HuH-7 (cell line): ENCODE measurements at places on chromosomes 5 and 9.

DNA sequence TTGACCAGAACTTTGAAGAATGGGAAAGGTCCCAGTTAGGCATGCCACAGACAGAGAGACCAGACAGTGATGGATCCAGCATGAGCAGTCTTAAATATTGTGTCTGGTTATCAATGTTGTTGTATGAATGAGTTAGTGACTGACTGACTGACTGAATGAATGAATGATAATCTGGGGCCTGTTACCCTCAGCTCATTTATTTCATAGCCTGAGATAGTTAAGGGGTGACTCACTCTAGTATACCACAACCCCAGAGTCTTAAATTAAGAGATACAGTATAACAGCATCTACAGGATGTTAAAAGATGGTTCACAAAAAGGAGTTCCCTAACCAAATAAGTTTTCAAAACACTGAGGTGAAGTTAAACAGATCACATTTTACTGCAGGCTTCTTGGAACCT, 133.5 kb downstream of the SGCD start:
- no peak for DNase-seq

DNA sequence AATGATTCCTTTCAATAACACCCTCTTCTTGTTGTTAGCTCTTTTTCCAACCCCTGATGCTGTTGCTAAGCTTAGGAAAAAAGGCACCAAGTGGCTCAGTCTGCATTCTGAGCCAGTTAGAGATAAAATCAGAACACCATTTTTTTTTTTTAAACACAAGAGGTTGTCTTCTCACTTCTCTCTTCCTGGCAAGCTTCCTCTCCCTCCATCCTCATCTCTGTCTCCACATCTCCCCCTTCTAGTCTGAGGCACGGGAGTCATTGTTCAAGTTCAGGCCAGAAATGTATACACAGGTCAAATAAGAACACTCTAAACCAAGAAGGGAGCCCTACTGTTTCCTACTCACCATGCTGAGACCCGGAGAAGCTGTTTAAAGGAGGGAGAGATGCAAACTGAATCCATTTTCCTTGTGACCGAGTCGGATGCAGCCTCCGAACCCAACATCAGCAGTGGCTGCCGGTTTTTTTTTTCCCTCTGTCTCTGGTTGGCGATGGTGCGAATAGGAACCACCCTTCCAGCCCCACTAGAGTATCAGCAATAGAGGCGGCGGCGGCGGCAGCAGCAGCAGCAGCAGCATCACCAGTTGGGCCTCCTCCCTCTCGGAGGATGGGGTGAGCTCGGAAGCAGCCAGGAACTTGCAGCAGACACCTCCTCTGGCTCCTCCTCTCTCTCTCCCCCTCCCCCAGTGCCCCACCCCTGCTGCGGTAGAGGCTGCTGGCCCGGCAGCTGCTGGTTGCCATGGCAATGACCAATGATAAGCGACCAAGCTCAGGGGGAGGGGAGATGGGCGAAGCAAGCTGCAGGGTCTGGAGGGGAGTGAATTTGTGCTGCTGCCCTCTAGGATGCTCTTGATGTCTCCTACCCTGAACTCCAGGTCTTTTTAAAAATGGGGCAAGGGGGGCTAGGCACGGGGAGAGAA, at the start of gene JAKMIP2:
Gene JAKMIP2 (minus strand): TSS at position 619 of the 919 bp plus-strand sequence. CDS start 110,922 bp downstream, outside the sequence.
- peak; percentile 20 for DNase-seq

DNA sequence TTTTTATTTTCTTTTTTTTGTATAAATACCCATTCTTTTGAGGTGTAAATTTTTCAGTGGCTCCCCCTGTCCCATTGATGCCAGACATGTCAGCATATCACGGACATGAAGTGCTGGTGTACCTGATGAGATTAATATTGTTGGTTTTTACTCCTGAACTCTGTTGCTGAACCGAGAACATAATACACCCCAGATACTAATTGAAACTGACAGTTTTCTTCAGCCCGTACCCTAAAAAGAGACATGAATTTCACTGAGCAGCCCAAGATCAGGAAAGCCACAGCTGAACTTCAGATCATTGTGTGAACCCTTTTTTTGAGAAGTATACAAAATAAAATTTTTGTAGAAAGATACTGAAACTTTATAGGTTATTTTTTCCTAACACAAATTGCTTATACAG, 75.7 kb downstream of the PRDM9 start:
- DNase-seq = no peak

DNA sequence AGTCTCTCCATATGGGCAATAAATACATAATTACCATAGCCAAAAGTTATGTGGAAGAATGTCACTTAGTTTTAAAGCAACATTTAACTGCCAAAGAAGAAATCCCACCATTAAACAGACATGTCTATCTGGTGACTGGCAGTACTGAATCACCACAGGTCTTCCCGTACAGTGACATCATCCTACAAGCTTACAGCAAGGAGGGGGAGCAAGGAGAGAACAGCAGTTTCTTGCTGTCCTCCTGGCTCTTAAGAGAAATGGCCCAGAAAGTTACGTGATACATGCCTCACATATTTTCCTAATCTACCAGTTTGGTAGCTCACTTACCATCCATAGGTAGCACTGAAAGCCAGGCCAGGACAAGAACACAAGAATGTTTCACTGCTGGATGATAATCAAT, 671.0 kb downstream of the DMRTA1 start:
- no peak for DNase-seq

DNA sequence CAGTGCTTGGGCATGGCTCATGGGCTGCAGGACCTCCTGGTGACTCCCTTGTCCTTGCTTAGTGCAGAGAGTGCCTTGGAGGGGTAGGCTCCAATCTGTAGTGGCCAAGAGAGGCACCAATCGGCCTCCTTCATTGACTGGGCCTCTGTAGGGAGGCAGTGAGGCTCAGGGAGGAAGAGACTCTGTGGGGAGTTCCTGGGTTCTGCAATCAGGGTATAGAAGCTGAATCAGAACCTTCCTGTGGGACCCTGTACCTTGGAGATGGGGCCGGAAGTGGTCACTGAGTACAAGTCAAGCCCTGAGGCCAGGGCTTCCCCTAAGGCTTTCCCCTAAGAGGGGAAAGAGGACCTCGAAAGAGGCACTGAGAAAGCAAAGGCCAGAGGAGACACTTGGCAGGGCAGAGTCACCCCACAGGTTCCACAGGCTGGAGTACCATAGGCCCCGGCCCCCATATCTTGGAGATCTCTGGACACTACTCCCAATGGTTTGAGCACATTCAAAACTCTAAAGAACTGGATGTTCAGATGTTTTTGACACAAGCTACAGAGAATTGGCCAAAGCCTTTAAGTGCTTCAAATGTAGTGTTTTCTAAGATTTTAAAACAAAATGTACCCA, 190.5 kb downstream of the HSPA4 start:
- DNase-seq = no peak

- DNase-seq = no peak
Observed at GRCh38 chr5:38131686-38132085, 126.7 kb upstream of the EGFLAM start.

GRCh38 chr5:156647034-156647451, 203.1 kb upstream of the PPP1R2B start:
- peak; percentile 21 for DNase-seq

GRCh38 chr9:36677611-36678010, 104.9 kb downstream of the MELK start:
- DNase-seq = no peak

DNA sequence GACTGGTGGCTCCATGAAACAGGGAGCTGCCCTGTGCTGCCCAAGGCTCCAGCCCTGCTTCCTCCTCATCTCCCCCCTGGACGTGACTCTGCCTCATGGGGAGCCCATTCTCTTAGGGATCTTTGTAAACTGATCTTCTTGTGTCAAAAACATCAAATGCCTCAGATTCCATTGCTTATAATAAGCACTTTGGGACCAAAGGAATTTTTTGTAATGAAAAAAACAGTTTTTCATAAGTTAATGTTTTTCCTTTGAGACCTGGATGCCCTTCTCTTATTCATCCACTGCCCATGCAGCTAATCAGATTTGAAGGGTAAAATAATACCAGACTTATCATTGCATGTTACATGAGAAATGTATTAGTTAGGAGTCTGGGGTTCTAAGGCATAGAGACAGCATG, 41.7 kb downstream of the PALM2AKAP2 start:
- no peak for DNase-seq

DNA sequence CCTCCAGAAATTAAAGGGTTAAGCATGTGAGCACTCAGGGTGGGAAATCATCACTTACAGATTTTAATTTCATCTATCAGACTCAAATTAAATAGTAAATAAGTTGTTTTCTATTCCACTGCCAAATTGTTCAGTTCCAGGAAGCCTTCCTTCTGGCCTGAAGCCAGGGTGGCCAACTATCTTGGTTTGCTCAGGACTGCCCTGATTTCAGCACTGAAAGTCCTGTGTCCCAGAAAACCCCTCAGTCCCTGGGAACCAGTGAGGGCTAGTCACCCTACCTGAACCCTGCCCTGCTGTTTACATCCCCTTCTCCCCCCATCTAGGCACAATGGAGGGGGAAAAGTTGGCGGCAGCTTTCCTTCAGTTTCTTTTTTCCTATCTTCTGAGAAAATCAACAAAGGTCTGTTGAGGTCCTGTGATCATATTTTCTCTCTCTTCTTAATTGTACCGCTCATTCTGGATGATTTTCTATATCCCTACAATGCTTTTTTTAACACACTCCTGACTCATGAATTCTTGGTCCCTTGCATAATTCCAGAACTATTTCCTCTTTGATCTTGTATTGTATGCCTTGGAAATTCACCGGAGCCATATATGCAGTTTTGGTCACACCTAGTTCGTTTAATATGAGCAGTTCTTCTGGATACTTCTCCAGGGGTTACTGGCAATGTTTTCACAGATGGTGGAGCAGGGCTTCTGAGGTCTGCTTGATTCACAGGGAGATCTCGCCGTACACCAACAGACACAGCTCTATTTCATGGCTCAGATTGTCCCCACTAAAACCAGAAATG, 103.8 kb downstream of the MAP1B start:
- DNase-seq = no peak

DNA sequence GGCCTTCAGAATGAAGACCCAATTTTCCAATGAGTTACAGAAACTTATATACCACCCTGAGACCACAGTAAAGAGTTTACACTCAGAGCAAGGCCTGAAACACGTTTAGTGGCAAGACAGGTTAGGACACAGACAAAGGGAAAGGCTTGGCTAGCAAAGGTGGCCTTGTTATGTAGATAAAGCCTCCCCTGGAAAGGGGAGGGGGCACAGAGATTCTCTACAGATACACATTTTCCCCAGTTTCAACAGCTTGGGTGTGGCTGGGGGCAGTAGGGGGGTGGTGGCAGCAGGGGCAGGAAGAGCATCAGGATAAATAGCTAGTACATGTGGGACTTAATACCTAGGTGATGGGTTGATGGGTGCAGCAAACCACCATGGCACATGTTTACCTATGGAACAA, 51.9 kb upstream of the PPP1R2B start:
- DNase-seq = no peak

- no peak for DNase-seq
Observed at GRCh38 chr9:8188723-8189407, 389.3 kb upstream of the DMAC1 start.

DNA sequence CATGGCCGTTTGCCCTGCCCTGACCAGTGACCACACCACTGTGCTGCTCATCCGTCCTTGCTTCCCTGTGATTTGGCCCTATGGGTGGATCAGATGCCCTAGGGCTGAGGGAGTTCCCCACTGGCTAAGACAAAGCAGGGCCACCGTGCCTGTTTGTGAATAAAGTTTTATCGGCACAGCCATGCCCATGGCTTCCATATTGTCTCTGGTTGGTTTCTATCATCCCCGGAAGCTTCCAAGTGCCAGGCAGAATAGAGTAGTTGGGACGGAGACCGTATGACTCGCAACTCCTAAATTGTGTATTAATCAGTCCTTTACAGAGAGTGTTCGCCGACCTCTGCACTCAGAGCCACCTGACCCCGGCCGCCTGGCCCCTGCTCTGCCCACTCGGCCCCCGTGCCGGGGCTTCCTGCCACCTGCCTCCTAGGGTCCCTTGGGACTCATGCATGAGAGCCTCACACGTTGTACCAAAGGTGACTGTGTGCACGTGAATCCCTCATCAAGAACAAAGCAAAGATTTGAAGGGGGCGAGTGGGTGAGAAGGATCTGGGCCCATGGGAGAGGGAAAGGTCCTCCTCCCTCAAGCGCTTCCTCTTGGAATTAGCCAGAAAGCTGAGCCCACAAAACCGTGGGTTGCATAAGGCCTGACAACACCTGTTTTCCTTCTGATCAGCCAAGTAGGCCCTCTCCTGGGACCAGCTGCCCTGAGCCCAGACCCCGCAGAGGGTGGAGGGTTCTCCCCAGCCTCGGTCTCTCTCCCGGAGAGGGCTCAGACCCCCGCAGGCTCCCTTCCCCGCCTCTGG, 11.7 kb upstream of the FCN2 start:
- no peak for DNase-seq

- DNase-seq = no peak
Observed at GRCh38 chr5:13944560-13945199, at the start of gene DNAH5. Gene DNAH5, minus strand, starts transcription at chr5:13944688. Its CDS starts 250 bp downstream, at chr5:13944438.

DNA sequence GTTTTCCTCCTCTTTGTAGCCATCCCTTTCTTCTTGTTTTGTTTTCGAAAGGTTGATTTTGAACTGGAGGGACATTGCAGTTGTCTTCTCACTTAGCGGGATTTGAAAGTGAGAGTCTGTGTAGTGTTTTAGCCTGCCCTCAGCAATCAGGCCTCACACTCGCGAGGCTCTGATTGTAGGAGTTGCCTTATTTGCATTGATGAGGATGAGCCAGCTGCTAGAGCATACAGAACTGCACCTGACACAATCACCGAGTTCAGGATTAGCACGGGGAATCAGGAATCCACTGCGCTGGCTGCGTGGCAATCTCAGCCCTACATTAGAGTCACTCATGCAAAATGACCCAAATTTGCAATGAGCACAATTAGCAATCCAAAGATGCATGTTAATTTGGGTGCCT, 122.5 kb upstream of the TMEM161B start:
- no peak for DNase-seq
